ENCODE measurements at places on chromosomes 5 and 9.

GRCh38 chr9:126503333-126504085 lies 110.2 kb upstream of the LMX1B start:
- DNase-seq, result no peak

- DNase-seq, result no peak
These were observed 689.7 kb upstream of the MEF2C start for GRCh38 chr5:89572696-89573095.

DNA sequence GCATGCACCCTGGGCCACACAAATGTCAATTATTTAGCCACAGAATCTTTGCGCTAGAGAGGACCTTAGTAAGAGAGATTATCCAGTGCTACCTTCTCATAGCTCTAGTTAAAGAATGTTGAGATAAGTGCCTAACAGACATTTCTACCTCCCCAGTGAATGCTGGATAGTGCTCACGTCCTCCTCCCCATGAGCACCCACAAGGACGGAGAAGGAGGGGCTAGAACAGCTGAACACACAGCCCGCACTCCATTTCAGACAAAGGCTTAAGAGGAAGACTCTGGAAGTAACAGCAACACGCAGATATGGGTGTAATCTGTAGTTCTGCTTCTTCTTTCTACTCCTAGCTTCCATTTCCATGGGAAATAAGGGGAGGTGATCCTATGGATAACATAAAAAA lies 120.5 kb downstream of the FEM1C start:
- peak; percentile 29 for DNase-seq

DNA sequence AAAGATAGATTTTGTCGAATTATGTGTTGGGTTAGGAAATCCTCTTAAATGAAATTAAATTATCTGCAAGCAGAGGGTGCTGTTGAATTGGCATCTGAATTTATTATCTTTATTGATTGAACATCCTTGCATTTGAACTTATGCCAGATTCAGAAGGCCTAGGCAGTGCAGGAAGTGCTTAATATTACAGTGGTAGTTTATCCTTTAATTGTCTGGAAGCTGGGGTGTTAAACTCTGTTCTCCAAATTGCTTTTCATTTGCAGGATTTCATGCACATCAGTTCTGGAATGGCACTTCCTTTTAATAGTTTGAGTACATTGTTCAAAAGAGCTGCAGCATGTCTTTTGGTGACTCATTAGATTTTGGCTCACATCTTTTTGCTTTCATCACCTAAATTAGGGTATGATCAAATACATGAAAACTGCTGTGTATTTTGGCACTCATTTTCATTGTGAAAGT lies 186.3 kb downstream of the KDM4C start:
- DNase-seq, result no peak

- no peak for DNase-seq
These were observed 117.0 kb downstream of the CARTPT start for GRCh38 chr5:71836084-71836483.

DNA sequence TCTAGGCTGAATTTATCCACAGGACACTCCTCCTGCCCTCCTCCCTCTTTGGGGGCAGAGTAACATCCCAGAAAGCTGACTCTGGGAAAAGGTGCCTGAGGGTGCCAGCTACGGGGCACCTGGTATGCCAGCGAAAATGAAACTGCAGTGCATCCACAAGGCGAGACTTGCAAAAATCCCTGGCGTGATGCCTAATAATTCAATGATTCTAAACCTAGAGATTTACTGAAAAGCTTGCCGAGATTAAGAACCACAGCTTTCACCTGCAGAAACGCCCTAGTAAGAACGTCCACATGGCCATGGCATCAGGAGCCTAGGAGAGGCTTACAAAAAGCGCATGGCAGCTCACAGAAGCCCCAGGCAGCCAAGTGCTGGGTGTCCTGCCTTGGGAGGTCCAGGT lies 20.9 kb downstream of the CCNJL start:
- no peak for DNase-seq

GRCh38 chr9:20532584-20532983 lies 89.7 kb downstream of the MLLT3 start:
- DNase-seq, result no peak

GRCh38 chr5:173010547-173011464 lies 27.2 kb downstream of the ATP6V0E1 start:
- DNase-seq, result no peak

DNA sequence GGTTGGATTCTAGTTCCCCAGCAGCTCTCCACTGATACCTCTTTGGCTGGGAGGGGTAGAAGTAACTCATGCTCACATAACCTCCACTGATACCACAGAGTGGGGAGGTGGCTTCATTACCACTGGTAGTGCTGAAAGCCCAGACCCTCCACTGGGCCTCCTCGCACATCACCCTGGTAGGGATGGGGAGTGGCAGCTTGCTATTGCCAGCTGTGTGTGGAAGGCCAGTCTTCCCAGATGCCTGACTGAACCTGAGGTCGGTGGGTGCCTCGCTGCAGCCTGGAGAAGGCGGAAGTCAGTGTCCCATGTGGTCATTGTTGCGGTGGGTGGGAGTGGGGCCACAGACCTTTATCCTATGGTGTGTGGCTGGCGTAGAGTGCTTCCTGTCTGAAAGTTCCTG lies 138.0 kb downstream of the TAF11L14 start:
- DNase-seq, result no peak

- no peak for DNase-seq
These were observed 269.2 kb downstream of the NR3C1 start for GRCh38 chr5:143134269-143134668.

- DNase-seq, result no peak
These were observed 131.2 kb downstream of the SPOCK1 start for GRCh38 chr5:137367951-137368350.

DNA sequence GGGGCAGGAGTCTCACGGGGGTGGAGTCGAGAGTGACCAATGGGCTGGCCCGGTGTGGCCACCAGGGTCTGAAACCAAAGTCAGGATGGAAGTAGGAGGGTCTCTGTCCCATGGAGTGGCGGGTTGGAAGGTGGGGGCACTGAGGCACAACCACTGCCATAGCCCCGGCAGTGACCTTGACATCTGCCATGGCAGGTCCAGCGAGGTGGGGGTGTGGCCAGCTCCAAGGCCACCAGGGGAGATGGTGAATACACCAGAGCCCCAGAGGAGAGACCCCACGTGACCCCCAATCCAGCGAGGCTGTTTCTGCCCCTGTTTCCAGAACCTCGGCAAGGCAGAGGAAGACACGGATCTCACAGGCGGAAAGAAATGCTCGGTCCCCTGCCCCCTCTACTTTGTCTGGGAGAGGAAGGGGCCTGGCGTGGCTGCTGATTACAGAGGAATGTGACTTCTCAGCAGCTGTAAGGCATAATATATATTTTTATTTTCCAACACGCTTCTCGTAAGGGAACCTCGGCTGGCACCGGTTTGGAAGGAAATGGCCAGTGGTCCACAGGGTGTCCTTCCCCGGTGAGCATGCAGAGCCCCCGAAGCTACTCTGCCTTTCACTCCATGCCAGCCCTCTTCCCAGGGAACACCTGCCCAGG lies 105.7 kb upstream of the SARDH start:
- no peak for DNase-seq

- DNase-seq, result peak; percentile 75
These were observed 187.1 kb upstream of the BRINP1 start for GRCh38 chr9:119556129-119556875.

DNA sequence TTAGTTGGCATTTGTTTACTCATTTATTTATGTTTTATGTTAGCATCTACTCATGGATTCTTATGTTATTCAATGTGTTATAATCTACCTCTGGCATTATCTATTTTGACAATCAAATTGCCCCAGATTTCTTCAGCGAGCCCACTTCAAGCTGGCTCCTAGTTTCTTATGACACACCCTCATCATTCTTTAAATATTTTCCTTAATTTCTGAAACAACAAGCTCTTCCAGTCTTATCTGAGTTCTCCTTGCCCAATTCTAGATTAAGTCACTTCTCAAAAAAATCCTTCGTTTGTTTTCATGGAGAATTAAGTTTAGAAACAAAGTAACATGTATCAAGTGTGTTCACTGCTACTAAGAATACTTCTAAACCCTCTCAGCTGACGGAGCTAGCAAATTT lies 229.8 kb downstream of the SEMA5A start:
- DNase-seq, result no peak

DNA sequence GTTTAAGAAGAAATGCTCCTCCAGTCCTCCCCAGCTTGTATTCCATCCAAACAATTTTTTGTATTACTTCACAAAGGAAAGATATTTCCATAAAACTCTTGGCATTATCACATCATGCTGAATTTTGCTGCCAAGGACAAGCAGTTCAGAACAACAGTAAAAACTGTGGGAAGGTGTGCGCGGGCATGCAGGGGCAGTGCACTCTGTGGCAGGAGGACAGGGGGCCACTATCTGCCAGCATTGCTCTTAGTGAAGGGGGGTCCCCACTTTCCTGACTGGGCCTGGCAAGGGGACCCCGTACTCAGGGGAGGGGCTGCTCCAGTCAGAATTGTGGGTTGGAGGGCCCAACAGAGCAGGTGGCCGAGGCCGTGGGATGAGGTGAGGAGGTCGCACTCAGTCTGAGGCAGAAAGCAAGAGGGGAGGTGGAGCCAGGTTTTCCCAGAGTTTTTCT lies 32.8 kb downstream of the ANGPTL2 start:
- no peak for DNase-seq

- no peak for DNase-seq
These were observed 1752.6 kb upstream of the C9orf72 start for GRCh38 chr9:29325894-29326293.

All from NCI-H510A treated with DMSO at 0.1 percent for 48 hours (cell line).